Naive thymus-derived CD8-positive, alpha-beta T cell (primary cell): ENCODE measurements at places on chromosomes 7 and 10. TPM values are rescaled to one million over a fixed set of nuclear protein-coding genes. Genes with fewer than 3 reads are reported as not detected.

- DNase-seq: no peak
- H3K27ac ChIP-seq: no peak overlapping the region
- H3K36me3 ChIP-seq: no peaks in the 10 kb centered on the region
- H3K4me1 ChIP-seq: peaks cover 10% of the 10 kb centered on the region
- no peaks in the 10 kb centered on the region for H3K27me3 ChIP-seq
Measured at GRCh38 chr7:2611922-2612321, 19.9 kb upstream of the TTYH3 start.

DNA sequence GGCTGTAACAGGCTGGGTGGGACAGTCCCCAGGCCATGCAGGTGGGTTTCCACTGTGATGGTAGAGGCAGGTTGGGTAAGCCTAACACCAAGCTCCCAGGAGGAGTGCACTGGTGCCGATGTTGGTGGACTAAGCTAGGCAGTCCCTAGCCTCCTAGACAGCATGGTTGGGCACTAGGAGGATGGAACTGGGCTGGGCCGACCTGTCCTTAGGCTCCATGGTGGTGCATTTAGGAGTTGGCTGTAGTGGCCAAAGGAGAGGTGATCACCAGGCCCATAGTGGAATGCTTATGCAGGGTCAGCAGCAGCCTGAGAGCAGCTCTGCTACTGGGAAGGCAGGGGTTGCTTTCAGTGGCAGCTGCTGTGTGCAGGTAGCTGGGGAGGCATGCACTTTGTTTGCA is 247.7 kb upstream of the CNTNAP2 start:
- no peaks in the 10 kb centered on the region for H3K36me3 ChIP-seq
- H3K27me3 ChIP-seq: no peaks in the 10 kb centered on the region
- no peak overlapping the region for H3K4me3 ChIP-seq
- no peak overlapping the region for H3K27ac ChIP-seq
- no peak for DNase-seq

The CNTNAP2 gene
- 1.5 TPM for total RNA-seq

The FAM131B gene
- 1.2 TPM for total RNA-seq

The ADAMTS14 gene
- total RNA-seq: not detected

The GJD4 gene
- not detected for total RNA-seq

- H3K27ac ChIP-seq: no peak overlapping the region
- no peaks in the 10 kb centered on the region for H3K36me3 ChIP-seq
- DNase-seq: no peak
Measured at GRCh38 chr10:43082087-43082486, 5.2 kb downstream of the RET start.

The GLRX3 gene
- 52.5 TPM for total RNA-seq

The CCL24 gene
- total RNA-seq: not detected

GRCh38 chr7:91517201-91517785 is 253.1 kb downstream of the FZD1 start:
- H3K4me3 ChIP-seq: no peak overlapping the region
- no peak overlapping the region for H3K27ac ChIP-seq
- H3K36me3 ChIP-seq: no peaks in the 10 kb centered on the region
- no peak for DNase-seq
- no peaks in the 10 kb centered on the region for H3K27me3 ChIP-seq
- H3K4me1 ChIP-seq: no peaks in the 10 kb centered on the region

DNA sequence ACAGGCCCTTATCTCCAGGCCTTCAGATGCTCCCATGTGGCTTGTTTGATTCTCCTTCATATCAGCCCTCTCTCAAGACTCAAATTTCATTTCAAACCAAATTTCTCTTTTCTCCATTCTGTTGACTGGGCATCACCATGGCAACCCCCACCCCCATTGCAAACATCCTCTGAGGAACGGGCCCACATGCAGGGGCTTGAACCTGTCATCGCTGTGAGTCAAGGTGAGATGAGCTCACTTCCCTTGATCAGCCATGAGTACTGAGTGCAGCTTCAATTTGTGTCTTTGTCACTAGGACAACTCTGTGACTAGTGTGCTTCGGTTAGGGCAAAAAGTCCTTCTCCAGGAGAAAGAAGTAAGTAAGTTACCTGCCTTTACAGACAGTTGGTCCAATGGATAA is 41.9 kb downstream of the CALML3 start:
- H3K27me3 ChIP-seq: no peaks in the 10 kb centered on the region
- no peak for DNase-seq
- H3K4me1 ChIP-seq: peaks cover 19% of the 10 kb centered on the region
- H3K36me3 ChIP-seq: no peaks in the 10 kb centered on the region

DNA sequence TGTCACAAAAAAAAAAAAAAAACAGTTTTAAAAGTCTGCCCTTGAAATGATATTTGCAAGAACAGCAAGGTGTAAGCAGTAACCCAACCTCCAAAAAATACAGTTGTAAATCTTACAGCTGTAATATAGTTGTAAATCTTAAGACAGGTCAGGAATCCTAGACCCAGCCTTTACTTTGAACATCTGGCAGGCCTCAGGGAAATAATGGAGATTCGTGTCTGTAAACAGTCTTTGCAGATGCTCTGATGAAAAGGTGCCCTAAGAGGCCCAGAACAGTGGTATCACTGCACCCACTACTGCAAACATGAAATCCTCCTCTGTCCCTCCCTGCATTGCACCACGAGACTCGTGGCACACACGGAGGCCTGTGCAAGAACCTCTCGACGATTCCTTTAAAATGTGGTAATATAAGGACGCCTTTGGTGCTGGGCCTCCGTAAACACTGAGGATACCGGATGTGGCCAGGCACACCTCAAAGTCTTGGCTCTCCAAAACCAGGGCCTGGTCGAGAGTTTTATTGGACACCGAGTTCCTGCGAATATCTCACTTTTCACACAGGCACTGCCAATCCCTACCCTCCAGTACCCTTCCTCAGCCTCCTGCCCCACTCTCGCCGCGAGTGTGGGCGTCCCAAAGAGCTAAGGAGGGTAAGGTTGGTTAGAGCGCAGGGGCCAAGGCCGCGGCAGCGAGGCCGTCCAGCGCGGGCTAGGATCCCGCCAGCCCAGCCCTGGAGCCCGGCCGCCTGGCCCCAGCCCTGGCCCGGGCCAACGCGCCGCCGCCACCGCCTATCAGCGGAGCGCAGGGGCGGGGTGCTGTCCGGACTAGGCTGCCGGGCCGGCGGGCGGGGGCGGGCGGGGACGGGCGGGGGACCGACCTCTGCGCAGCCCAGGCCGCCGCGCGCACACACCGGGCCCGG is at the start of gene REEP3:
REEP3 (plus strand) TSS at position 902 of the 916 bp plus-strand sequence. CDS start 145 bp downstream, outside the sequence.
- DNase-seq: peak; percentile 56
- H3K36me3 ChIP-seq: no peaks in the 10 kb centered on the region
- no peaks in the 10 kb centered on the region for H3K27me3 ChIP-seq
- H3K4me1 ChIP-seq: peaks cover 74% of the 10 kb centered on the region
- H3K27ac ChIP-seq: peak within 1 kb of the TSS; percentile 95

DNA sequence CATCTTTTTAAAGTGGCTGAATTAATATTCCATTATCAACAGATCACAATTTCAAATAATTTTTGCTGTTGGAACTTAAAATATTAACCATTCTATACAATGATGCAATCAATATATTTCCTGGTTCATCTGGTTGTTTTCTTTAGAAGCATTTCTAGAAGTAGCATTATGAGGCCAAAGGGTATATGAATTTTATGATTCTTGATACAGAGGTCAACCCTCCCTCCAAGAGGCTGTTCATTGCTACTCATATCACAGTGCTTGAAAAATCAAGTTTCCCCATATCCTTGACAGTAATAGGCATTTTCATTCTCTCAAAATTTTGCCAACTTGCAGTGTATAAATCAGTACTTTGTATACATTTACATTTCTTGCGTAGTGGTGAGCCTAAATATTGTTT is 312.6 kb downstream of the BMPER start:
- DNase-seq: no peak
- H3K4me1 ChIP-seq: no peaks in the 10 kb centered on the region
- no peak overlapping the region for H3K4me3 ChIP-seq
- no peak overlapping the region for H3K27ac ChIP-seq
- no peaks in the 10 kb centered on the region for H3K27me3 ChIP-seq

DNA sequence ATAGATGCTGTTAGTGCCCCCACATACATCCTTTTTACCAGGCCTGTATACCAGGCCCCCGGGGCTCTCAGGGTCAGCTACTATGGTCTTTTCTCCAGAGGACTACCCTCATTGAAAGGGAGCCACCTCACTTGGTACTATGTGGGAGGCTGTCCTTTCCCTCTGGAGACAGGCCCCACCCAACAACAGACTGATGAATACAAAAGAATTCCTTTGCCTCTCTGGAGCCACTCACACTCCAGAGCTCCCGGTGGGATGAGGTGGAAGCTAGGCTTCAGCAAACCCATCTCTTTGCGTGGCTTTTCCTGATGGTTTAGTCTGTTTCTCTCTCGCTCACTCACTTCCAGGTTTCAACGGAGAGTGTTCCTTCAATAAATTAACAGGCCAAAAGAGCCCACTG is 30.3 kb downstream of the ANKMY2 start:
- H3K36me3 ChIP-seq: peaks cover 28% of the 10 kb centered on the region
- DNase-seq: no peak
- H3K27ac ChIP-seq: no peak overlapping the region
- no peaks in the 10 kb centered on the region for H3K27me3 ChIP-seq
- no peak overlapping the region for H3K4me3 ChIP-seq
- no peaks in the 10 kb centered on the region for H3K4me1 ChIP-seq

DNA sequence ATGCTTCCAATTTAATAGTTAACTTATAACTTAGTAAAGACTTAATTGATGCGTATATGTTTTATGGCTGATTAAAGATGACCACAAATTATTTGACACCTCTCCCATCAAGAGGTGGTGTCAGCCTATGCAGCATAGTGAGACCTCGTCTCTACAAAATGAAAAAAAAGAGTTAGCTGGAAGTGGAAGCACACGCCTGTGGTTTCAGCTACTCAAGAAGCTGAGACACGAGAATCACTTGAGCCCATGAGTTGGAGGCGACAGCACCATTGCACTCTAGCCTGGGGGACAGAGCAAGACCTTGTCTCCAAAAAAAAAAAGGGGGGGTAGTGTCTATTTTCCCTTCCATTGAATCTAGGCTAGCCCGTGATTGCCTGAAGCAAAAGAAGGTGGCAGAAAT is 99.1 kb upstream of the ABI1 start:
- H3K27ac ChIP-seq: no peak overlapping the region
- peaks cover 27% of the 10 kb centered on the region for H3K36me3 ChIP-seq
- H3K4me3 ChIP-seq: no peak overlapping the region
- DNase-seq: no peak
- no peaks in the 10 kb centered on the region for H3K4me1 ChIP-seq

The MYO3A gene
- not detected for total RNA-seq

- no peak for DNase-seq
- no peaks in the 10 kb centered on the region for H3K4me1 ChIP-seq
Measured at GRCh38 chr10:93352638-93353383, 129.3 kb downstream of the MYOF start.

DNA sequence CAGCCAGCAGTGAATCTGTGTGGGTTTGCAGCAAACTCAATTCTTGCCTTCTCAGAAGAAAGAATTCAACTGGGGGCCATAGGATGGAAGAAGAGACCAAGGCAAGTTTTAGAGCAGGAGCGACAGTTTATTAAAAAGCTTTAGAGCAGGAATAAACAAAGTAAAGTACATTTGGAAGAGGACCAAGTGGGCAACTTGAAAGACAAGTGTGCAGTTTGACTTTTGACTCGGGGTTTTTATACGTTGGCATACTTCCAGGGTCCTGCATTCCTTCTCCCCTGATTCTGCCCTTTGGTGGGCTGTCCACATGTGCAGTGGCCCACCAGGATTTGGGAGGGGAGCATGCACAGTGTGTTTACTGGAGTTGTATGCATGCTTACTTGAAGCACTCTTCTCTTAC is 3.0 kb upstream of the ANKRD22 start:
- H3K36me3 ChIP-seq: no peaks in the 10 kb centered on the region
- no peak for DNase-seq
- H3K27me3 ChIP-seq: peaks cover 6% of the 10 kb centered on the region
- H3K4me3 ChIP-seq: no peak overlapping the region

- H3K4me3 ChIP-seq: no peak overlapping the region
- no peaks in the 10 kb centered on the region for H3K27me3 ChIP-seq
- peaks cover 59% of the 10 kb centered on the region for H3K4me1 ChIP-seq
- H3K27ac ChIP-seq: peak overlapping the region; percentile 79
Measured at GRCh38 chr10:7260412-7260900, 150.4 kb downstream of the SFMBT2 start.

DNA sequence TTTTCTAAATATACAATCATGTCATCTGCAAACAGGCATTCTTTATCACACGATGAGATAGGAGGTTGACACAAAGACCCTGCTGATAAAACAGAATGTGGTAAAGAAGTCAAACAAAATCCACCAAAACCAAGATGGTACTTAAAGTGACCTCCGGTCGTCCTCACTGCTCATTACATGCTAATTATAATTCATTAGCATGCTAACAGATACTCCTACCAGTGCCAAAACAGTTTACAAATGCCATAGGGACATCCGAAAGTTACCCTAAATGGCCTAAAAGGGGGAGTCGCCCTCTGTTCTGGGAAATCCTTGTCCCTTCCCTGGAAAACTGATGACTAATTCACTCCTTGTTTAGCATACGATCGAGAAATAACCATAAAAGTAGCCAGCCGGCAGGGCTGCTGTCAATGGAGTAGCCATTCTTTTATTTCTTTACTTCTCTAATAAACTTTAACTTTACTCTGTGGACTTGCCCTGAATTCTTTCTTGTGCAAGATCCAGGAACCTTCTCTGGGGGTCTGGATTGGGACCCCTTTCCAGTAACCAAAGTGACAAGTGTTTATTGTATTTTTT is 126.6 kb downstream of the CCDC71L start:
- DNase-seq: no peak
- no peak overlapping the region for H3K4me3 ChIP-seq
- no peaks in the 10 kb centered on the region for H3K27me3 ChIP-seq
- peaks cover 2% of the 10 kb centered on the region for H3K4me1 ChIP-seq
- H3K27ac ChIP-seq: no peak overlapping the region

The TRIM73 gene
- total RNA-seq: 35.1 TPM

The GNGT1 gene
- not detected for total RNA-seq

DNA sequence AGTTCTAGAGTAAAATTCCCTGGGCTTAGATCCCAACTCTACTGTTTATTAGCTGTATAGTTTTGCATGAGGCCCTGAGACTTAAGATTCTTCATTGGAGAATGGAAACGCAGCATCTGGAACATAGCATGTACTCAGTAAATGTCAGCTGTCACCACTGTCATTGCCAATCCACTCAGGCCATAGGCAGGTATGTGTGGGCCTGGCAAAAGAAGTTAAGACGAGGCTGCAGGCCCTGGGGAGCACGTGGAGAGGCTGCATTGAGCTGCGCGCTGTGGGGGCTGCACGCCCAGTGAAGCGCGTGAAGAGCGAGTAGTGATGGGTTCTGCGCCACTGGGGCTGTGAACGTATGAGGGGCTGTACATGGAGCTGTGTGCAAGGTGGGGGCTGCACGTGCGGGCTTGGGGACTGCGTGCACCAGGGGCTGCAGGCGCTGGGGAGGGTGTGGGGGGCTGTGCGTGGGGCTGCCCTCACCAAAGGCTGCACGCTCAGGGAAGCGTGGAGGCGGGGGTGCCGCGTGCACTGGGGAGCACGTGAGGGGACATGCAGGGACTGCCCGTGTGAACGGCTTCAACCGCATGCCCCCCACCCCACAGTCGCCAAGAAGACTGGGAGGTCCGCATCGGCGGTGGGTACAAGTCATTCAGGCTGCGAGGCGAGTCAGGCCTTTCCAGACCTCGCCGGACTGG is 85.5 kb downstream of the PRR15 start:
- DNase-seq: no peak
- no peaks in the 10 kb centered on the region for H3K36me3 ChIP-seq
- H3K27ac ChIP-seq: no peak overlapping the region
- H3K4me1 ChIP-seq: no peaks in the 10 kb centered on the region
- no peak overlapping the region for H3K4me3 ChIP-seq
- H3K27me3 ChIP-seq: no peaks in the 10 kb centered on the region

- no peak overlapping the region for H3K27ac ChIP-seq
- no peak for DNase-seq
- no peak overlapping the region for H3K4me3 ChIP-seq
Measured at GRCh38 chr7:132138817-132139216, 437.5 kb downstream of the PLXNA4 start.

The KCNMA1 gene
- not detected for total RNA-seq

The ADARB2 gene
- not detected for total RNA-seq
